ENCODE measurements at places on chromosomes 2 and 18.

GRCh38 chr2:189298038-189298437, 118.5 kb upstream of the COL5A2 start:
- DNase-seq, result no peak

DNA sequence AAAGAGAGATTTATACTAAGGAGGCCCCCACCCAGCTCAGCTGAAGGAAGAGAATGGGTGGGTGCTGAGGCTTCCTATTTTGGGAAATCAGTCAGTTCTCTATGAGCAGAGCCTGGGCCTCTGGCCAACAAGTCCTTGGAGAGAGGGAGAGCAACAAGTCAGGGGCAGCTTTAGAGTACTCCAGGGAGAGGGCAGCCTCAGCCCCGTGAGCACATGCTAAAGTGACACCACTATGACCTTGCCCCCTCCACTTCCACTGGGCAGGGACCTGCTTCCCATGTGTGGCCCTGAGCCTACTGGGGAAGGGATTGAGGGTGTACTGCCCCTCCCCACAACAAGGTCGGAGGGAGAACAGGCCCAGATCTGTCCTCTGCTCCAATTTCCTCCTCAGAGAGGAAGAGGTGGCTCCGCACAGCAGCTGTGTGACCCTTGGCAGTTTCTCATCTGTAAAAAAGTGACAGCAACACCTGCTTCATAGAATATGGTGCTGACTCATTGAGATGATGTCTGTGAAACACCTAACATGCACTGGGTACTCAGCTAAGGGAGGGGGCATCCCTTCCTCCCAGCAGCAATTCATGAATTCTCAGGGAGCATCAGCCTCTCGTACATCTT, 72.9 kb downstream of the CLHC1 start:
- DNase-seq, result no peak

DNA sequence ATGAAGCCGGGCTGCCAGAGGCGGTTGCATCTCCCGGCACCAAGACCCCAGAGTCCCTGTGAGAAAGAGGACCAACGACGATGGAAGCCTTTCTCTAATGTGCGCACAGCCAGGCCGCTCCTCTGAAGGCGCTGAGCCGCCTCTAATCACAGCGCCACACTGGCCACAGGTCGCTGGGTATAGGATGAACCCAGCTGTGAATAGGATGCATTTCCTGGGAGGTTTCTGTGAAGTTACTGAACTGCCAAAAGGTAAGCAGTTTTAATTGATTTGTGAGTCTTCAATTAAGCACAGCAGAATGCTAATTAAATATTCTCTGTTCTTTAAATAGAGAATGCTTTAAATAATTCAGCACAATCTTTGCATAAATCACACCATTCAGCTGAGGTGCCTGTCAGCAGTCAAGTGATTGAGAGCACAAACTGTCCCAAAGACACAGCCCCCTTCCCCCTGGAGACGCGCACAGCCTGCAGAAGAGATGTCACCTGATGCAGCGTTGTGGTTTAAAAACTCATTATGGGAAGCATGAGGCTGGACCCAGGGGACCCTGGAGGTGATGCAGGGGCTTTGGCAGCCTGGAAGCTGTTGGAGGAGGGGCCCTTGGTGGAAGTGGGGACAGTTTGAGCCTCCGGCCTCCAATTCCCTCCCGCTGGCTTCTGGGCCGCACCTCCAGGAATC, 98.1 kb downstream of the RTP5 start:
- DNase-seq, result no peak

DNA sequence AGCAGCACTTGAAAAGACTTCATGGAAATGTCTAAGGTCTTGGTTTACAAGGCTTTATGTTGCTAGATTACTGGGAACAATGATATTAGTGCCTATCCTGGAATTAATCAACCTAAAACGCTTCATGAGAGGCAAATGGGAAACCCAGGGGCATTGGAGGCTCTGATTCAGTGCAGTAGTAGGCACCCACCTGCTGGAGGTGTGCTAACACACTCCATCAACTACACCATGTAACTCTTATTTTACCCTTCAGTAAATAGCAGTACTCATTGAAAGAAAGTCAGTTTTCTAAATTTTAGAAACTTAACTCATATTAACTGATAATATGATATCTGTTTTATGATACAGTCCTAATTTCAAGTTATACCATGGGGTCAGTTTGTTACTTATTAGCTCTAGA, 17.4 kb upstream of the HNRNPA3 start:
- DNase-seq, result no peak

DNA sequence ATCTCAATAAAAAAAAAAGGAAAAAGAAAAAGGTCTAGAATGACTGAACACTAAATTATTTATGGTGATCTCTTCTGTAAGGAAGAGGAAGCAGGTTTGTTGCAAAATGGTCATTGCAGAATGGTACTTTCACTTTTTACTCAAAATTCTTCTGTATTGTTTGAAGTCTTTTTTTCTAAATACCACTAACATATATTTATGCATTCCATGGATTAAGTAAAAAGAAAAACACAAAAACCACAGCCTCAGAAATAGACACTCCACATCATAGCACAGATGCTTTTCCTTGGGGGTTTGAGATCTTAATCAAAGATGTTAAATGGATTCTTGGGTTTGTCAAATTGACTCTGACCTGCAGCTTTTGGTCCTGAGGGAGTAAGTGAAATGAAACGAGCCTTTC, 47.4 kb downstream of the RHOB start:
- DNase-seq, result no peak

- DNase-seq, result no peak
Measured at GRCh38 chr2:197108758-197109157, 182.3 kb upstream of the PGAP1 start.

DNA sequence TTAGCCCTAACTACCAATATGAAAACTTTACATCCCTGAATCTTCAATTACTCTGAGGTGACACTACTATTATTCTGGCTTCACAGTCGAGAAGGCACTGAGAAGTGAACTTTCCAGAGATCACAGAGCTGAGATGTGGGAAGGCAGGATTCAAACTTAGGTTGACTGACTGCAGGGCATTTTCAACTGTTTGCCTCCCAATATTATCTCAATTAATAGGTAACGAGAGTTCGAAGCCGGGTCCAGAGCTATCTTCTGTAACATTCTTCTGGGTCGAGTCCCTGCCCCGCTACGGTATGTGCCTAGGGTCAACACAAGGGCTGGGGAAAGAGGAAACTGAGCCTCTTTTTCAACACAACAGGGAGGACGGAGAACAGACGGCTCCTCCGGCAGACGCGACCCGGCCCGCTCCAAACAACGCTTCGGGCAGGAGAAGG, 740 bp downstream of the CHMP3 start:
- no peak for DNase-seq

DNA sequence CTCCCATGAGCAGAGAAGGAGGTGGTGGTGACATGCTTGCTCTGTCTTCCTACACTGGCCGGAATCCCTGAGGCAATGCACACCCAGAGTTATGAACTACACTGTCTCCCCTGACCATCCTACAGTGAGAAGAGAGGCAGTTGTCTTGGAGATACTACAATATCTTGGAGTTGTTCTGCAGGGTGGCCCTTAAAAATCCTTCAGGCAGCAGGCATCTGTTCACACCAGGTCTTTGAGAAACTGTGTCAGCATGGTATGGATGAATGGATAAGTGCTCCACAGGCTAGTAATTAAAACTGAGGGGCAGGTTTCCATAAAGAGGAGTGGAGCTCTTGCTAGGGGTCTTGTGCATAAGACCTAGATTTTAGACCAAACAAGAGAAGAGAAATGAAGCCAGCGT, 223.7 kb upstream of the COPS8 start:
- peak; percentile 16 for DNase-seq

DNA sequence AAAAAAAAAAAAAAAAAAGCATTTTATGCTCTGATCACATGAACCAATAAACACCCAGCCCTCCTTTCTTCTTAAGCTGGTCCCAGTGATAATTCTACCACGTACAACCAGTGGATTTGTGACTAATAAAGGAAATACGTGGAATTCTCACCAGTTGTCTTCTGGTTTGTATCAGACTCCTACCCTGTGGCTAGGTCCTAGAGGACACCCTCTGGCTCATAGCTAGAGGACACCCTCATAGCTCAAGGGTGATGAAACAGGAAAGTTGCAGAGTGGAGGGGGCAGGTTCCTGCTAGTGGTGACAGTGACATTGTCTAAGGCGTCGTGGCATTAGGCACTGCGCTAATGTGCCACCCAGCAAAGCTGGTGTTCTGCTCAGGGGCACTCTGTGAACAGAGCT, 167.8 kb downstream of the BCL11A start:
- DNase-seq, result no peak

GRCh38 chr2:44839771-44840502, 101.6 kb upstream of the SIX3 start:
- no peak for DNase-seq

DNA sequence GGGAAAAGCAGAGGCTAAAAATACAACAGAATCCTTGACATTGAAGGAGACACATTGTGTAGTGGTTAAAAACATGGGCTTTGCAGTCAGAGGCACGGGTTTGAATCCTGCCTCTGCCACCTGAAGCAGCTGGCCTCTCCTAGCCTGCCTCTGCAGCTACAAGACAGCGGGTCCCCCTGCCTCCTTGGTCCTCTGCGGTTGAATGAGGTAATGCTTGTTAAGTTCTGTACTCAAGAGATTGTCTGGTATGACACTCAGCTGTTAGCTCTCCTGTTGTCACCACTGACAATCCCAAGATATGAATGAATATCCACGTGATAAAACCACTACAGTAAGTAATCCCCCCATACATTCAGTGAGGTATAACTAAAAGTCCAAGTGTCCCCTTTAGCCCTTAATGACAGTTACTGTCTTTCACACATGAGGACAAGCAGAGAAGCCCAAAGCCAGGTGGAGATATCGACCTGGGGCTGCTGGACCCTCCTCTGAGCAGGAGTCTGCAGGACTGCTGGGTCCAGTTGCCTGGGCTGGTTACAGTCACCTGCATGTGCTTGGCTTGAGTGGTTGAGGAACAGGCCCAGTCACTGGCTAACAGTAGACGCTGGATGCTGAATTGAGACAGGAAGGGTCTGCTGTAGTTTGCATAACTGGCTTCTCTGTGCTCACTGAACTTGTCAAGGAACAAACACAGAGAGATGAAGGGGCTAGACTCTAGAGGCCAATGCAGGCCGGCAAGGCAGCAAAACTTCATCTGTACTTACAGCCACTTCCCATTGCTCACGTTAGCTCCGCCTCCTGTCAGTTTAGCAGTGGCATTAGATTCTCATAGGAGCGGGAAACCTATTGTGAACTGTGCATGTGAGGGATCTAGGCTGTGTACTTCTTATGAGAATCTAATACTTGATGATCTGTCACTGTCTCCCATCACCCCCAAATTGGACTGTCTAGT, 85.5 kb downstream of the TGFA start:
- peak; percentile 15 for DNase-seq

DNA sequence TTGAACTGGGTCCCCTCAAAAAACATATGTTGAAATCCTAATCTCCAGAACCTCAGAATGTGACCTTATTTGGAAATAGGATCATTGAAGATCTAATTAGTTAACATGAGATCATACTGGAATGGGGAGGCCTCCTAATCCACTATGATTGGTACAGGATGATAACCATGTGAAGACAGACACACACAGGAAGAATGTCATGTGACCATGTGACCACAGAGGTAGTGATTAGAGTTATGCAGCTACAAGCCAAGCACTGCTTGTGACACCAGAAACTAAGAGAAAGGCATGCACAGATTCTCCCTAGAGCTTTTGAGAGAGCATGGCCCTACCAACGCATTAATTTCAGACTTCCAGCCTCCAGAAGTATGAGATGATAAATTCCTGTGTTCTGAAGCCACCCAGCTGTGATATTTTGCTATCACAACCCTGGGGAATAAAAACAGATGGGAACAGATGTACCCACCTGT, 47.0 kb upstream of the TGIF1 start:
- no peak for DNase-seq
